ENCODE measurements at places on chromosomes 2 and 18.

GRCh38 chr2:237056287-237056875 lies 29.3 kb upstream of the COPS8 start:
- no peak for DNase-seq

DNA sequence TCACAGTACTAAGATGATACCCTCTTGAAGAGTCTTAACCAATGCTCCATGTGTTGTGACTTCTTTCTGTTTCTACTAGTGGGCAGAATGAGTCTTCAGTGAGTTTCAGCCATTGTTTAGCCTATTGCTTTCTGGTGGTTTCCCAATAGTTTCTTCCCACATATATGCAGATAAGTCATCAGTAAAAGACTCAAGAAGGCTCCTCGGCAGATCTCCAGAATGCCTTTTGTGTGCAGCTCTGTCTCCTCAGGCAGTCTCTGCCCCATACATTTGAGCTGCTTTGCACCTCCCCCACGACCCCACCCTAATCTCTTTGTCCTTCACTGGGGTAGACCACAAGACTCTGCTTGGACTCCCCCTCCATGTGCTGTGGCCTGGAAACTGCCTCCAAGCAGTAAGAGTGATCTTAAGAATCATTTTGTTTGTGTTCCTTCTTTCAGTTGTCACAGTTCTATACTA lies 71.6 kb upstream of the CHRNA1 start:
- DNase-seq: no peak

GRCh38 chr18:47898055-47898454 lies 32.4 kb downstream of the SMAD2 start:
- no peak for DNase-seq

DNA sequence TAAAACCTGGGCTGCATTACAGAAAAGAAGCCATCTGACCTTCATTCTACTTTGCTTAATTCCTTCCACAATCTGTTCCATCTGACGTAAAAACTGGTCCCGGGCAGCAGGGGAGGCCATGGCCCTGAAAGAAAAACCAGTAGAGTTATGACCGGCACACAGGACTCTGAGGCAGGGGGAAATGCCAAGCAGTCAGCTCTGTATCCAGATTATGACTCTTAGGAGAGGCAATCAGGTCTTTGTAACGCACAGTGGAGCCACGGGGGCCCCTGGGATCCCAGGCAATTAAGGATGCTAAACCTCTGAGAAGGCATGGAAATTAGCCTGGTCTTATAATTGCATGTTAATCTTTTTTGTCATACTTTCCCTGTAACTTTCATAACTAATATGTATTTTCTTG lies 78.4 kb downstream of the CCDC93 start:
- DNase-seq: no peak

GRCh38 chr2:212939777-212940531 lies 211.5 kb downstream of the IKZF2 start:
- peak; percentile 31 for DNase-seq
